ENCODE measurements at places on chromosomes 7 and 10.
A peak's percentile ranks its signal among the peaks of the same experiment; 100 is the strongest.

- no peak for DNase-seq
Measured at GRCh38 chr10:97365761-97366351, 31.3 kb upstream of the FRAT2 start.

DNA sequence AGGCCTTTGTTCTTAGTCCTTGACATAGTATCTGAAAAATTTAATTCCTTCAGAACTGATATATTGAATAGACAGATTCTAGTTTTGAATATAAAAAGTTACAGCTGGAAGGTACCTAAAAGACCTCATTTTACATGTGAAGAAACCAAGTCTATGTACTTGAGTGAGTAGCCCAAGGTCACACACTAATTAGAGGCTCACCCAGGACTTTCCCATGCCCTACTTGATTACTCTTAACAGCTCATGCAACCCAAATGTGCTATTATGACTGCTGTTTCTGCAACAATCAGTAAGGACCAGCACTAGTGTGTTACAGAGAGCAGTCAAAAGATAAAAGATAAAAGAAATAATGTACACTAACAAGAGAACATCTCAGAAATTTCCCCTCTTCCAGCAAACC lies 40.7 kb upstream of the BET1 start:
- no peak for DNase-seq

DNA sequence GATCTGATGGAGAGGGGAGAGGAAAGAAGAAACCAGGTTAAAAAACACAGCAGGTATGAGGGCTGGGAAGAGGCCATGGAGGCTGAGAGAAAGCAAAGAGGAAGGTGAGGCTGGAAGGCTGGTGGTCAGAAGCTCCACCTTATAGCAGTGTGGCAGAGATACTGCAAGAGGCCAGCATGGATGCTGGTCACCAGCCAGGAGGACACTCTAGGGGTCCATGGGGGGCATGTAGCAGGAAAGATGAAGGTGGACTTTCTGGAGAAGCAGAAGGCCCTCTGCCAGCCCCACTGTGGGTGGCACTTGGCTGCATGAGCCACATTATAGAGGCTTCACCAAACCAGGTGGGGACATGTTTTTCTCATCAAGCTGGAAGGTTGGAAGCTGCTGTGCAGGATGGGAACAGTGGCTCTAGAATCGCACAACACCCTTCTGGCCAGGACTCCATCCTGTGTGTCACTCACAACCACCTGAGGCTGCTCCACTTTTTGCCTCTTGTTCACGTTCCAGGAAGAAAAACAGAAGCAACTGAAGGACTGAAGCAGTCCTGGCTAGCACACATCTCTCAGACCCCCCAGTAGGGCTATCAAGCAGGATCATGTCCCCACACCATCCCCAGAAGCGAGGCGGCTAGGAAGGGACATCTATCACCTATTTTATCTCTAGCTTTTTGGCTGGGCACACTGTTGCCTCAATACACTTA lies 587.5 kb upstream of the MGMT start:
- no peak for DNase-seq

DNA sequence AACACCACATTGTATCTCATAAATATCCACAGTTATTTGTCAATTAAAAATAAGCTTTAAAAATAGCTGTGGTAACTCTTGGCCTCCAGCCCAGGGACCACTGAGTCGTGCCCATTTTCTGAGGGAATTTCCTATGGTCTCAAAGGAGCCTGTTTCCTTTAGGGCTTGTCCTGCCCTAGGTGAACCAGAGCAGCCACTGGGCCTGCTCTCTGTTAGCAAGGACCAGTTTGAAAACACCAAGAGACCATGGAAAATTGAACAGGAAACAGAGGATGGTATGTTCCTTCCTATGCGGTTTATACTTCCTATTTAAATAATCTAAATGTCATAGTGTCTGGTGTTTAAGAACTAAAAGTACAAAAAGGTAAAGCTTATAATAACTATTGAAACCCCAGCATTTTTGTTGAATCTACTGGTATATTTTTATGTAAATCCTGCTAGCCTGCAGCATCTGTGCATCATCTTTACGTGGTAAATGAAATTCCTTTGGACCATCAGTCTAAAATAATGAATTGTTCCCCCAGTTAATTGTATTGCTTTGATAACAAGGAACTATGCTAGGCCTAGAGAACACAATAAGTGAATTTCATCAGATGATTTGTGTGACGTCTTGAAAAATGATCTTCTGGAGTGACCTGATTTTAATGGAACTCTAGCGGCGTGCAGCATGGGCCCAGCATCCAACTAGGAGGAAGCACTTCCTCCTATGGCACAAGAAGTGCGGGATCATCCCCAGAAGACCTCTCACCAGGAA lies 333.7 kb downstream of the GFRA1 start:
- DNase-seq, result no peak

GRCh38 chr10:44069573-44069972 lies 315.3 kb downstream of the CXCL12 start:
- no peak for DNase-seq

- no peak for DNase-seq
Measured at GRCh38 chr7:77760809-77761453, 37.3 kb downstream of the TMEM60 start.

DNA sequence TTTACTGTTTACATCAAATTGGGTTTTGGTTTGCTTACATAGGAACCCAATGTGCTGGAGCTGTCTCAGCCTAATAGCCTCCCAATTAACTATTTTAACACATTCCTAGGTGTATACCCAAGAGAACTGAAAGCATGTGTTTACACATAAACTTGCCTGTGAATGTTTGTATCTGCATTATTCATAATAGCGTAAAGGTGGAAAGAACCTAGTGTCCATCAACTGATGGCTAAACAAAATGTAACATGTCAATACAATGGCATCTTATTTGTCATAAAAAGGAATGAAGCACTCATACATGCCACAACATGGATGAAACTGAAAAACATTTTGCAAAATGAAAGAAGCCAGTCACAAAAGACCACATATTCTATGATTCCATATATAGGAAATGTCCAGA lies 160.6 kb upstream of the EEPD1 start:
- no peak for DNase-seq

- DNase-seq, result no peak
Measured at GRCh38 chr10:84405662-84406061, 77.3 kb downstream of the CCSER2 start.

- DNase-seq, result peak; percentile 45
Measured at GRCh38 chr10:77637532-77638320, at the start of gene KCNMA1. Gene KCNMA1 (minus strand): TSS chr10:77637808.

DNA sequence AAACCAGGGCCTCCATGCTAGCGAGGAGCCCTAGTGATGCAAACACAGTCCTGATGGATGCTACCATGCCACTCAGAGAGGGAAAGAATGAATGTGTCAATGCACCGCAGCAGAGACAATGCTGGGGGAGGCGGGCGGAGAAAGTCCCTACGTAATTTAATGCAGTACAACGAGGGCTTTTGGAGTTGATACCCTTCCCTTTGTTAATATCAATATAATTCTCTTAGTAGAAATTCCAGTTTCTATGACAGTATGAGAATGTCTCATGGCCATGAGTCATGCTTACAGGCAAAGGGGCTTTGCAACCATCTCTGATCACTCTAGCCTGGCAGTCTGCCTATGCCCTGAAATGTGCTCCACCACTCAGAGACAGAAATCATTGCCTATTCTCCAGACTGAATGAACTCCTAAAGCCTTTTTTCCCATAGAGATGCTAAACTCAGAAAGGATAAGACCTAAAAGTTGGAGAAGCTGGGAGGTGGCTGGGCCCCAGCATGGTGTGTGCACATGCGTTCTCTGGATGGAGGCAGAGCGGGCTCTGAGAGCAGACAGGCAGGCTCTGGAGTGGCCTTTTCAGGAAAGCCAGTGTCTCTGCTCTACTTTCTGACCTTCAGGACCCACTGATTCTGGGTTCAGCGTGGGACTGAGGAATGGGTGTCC lies 20.3 kb upstream of the GIMAP2 start:
- DNase-seq, result no peak

DNA sequence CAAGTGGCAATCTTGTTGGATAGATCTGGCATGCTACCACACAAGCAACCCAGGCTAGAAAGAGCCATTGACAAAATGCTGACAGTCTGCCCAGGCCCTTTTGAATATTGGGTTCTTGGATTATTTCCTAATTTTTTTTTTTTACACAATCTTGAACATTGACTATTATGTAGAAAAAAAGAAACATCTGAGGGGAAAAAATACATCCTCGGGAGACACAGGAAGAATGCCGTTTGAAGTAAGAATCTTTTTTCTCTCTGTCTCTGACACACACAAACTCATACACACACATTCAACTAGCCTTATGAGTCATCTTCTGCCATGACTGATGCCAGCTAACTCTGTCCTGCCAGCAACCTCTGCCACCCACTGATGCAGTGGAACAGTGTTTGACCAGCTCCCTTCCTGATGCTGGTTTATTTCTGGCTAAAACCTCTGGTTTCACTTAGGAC lies 47.2 kb downstream of the SORBS1 start:
- no peak for DNase-seq

- DNase-seq, result no peak
Measured at GRCh38 chr10:8130973-8131911, 76.8 kb downstream of the GATA3 start.

DNA sequence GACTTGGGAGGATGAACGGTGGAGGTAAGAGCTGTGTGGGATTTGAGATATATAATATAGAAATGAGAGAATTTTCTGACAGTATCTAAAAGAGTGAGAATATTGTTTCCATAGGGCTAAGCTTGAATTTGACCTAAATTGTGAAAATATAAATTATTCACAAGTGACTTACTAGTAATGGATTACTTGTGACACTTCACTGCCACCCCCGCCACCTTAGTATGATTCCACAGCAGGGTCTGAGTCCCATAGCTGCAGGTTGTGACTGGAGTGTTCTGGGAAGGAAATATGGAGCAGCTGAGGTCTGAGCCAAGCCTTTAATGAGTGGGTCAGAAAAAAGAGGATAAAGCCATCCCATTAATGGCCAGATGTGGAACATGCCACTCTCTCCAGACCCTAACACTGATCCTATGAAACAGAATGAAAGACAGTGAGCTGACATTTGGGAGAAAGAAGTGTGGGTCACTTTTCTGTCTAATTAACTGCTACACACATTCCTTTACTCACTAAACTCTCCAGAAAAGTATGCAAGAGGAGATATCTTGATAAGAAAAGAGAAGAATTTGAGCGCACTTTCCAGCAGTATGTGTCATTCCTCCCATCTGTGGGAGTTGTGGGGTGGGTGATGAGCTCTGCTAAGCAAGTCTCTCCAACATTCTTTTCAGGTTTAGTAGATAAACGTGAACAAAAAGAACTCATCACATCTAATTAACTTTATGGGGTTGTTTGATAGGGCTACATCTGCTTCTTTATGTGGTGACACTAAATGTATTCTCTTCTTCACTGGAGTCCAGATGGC lies 1193.4 kb downstream of the SORCS3 start:
- DNase-seq, result no peak

- no peak for DNase-seq
Measured at GRCh38 chr10:117688358-117688757, 145.8 kb downstream of the EMX2 start.

DNA sequence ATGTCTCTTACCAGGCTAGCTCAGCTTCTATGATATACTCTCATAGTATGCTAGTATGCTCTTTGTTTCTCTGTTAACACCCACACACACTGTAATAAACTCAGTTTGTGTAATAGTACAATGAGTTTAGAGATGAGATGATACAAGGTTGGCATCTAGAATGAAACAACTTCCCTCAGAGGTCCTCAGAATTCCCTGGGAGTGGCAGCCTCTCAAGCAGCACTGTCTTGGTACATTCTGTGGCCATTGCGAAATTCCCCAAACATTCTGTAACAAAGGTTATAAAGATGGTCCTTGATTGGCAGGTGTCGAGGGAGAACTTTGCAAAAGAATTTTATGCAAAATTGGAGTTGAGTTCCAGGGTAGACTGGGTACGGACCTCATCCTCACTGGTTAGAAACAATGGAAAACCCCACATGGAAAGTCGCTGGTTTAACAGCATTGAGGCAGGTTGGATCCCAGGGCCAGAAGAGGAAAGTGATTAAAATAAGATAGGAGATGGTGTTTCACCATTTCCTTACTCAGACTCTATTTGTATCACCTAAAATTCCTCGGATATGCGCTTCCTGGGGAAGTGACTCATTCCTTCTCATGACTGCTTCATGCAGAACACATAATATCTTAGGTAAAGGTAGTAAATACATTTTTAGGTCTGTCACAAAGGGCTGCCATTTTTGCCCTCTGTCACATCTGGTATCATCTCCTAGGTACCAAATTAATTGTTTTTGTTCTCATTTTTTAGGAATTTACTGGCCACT lies 657.8 kb downstream of the SORCS1 start:
- no peak for DNase-seq

DNA sequence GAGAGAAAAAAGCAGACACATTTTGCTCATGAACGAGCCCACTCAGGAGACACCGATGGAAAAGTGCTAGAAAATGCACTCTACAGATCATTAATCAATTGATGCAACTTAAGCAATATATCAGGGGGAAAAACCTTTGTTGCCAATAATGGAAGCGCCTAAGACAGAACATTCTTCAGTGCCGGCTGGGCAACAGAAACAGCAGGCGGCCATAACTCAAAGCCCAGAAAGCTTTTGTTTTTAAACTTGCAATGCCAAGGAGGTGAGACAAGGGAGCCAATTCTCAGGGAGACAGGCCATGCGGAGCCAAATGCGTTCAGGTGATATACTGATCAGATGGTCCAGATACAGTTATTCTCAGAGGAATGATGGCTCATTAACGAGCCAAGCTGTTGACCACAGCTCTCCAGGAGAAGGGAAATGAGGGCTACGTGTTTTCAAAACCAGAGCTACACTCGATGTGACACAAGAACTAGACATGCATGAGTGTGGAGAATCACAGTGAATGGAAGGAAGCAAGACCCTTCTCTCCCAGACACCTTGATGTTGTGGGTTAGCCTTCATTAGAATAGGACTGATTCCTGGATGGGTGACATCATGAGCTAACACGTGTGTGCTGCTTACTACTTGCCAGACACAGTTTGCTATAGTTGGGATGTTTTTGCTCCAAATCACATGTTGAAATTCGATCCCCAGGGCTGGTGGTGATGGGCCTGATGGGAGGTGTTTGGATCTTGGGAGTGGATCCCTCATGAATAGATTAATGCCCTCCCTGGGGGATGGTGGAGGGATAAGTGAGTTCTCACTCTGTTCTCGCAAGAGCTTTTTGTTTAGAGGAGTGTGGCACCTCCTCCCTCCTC lies 79.1 kb upstream of the KCNMA1 start:
- DNase-seq, result no peak

DNA sequence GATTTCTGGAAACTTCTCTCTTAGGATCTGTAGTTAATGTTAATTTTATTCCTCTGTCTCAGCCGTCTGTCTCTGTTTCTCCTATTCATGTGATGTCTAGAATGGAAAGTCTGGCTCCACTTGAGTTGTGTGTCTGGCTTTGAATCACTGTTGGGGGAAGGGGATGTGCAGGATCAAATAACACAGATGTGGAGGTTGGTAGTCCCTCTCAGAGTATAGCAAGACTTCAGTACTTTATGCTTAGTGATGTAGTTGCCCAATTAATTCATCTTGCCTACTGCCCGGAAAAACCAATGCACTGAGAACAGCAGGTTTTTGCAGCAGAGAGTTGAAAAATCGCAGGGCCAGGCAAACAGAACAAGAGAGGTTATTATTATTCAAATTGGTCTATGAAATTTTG lies 79.2 kb downstream of the PHTF2 start:
- DNase-seq, result no peak

- no peak for DNase-seq
Measured at GRCh38 chr7:101588131-101588935, 40.8 kb downstream of the MYL10 start.

- no peak for DNase-seq
Measured at GRCh38 chr10:68516766-68517165, 10.6 kb downstream of the SLC25A16 start.

Measured in BE2C (cell line).